Skeletal muscle cell (primary cell): ENCODE measurements at places on chromosomes 13 and 19.

GRCh38 chr13:103852036-103852435 lies 785.8 kb upstream of the SLC10A2 start:
- no peak for DNase-seq

- DNase-seq, result no peak
Observed at GRCh38 chr19:57719901-57720519, 7.4 kb downstream of the ZNF671 start.

GRCh38 chr13:94595001-94595949 lies 677 bp downstream of the TGDS start:
- DNase-seq, result no peak

DNA sequence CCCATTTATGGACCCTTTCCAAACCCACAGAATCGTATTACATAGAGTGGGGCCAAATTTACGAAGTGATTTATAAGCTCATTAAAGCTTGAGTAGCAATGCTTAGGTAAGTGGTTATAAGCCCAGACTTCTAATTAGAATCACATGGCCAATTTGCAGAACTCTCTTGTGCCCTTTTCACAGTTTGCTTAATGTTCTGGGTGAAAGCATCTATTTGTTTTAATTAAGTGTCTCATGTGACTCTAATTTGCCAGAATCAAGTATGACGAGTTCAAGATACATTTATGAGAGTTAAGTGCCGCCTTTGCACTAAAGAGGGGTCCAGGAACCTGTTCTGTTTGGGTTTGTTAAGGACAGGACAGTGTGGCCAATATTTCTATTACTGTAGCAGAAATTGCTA lies 46.0 kb upstream of the ZNF681 start:
- no peak for DNase-seq

- DNase-seq, result no peak
Observed at GRCh38 chr19:19871932-19872331, 6.2 kb downstream of the ZNF253 start.

- DNase-seq, result no peak
Observed at GRCh38 chr13:103640606-103641005, 574.4 kb upstream of the SLC10A2 start.

GRCh38 chr19:1230783-1231489 lies 6.9 kb downstream of the CBARP start:
- DNase-seq, result no peak
